GM03348 (cell line): ENCODE measurements at places on chromosomes 16 and 17.
A peak's percentile ranks its signal among the peaks of the same experiment; 100 is the strongest.

GRCh38 chr17:73307130-73307529 lies 4.7 kb downstream of the CDC42EP4 start:
- no peak for DNase-seq

DNA sequence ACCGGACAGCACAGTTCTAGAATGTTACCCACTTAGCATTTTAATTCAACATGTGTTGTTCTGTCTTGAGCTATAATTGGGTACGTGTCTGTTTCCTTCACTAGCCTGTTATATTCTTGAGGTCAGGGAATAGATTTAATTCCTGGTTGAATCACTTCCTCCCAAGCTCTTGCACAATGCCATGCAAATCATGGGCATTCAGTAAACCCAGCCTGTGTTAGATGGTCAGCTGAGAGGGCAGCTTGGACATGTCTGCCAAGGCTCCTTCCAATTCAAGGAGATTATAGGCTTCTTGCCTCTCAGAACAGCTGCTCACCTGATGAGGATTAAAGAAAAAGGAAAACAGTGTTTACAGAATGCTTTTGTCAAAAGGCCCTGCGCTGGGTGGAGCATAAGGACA lies 12.6 kb downstream of the C1QTNF1 start:
- DNase-seq: peak; percentile 88

DNA sequence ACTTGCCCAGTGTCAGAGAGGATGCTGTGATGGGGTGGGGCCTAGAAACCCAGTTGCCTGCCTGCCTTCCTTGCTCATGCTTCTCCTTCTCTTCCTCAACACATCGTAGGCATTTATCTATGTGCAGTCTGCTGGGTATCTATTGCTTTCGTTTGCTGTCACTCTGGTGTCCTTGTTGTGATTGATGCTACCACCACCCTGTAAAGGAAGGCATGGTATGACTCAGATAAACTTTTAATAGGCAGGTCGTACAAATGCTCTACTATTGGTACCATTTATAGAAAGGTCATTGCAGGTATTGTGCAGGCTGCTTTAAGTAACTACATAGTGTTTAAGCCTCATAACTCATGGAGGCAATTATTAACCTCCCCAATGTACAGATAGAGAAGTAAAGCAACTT lies 368.9 kb downstream of the UTP18 start:
- no peak for DNase-seq

- no peak for DNase-seq
Observed at GRCh38 chr16:85057212-85057889, 29.8 kb downstream of the KIAA0513 start.

DNA sequence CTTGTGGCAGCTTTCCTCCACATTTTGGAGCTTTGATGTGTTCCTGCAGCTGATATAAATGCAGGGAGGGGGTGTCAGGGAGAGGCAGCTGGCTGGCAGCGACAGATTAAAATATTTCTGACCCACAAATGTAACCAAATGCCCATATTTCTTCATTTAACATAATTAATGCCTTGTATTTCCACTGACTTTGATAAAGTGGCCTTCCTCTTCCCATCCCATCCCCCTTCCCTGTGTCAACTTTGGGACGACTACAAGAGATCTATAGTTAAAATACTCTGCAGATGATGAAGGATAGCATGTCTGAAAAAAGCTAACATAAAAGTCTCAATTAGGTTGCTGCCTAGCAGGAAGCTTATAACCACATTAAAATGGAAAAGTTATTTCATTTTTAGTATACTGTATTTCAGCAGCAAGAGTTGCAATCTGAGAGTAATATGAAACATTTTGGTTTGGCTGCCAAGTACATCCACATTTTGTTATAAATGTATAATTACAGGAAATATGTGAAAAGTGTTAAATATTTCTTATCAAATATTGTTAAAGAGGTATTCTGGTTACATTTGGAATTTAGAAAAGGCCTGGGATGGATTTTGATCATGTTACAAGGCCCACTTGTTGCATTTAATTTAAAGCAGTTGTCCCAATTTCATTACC lies 238.7 kb upstream of the TBX2 start:
- DNase-seq: no peak

DNA sequence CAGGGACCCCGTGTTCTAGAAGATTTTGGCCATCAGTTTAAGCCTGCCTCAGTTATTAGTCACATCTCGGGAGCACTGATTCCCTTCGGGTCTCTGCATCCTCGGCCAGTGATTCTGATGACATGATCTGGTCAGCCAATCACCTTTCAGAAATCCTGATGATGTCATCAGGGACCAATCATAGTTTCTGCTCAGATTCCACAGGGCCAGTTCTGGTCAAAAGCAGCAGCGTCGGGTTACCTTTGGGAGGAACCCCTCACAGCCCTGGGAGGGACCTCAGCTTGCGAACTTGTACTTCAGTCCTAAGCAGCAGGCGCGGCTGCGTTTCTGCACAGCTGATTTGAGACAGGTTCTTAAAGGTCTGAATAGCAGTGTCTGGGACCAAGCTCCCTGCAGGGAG lies 13.9 kb downstream of the KDM8 start:
- peak; percentile 33 for DNase-seq

DNA sequence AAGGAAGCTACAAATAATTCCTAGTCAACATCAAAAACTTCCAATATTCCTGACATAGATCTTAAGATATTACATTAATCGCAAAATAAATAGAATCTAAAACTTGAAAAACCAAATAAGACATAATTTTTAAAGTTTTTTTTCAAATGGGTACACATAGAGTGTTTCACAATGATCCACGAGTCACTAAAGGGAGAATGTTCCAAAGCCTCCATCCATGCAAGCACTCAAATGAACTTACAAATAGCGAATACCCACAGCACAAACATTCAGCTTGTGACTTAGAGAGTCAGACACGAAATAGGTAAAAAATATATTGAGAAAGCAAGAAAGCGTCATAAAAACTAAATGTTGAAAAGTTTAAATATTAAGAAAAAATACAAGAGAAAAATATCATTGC lies 65.7 kb downstream of the CEP112 start:
- DNase-seq: peak; percentile 9

DNA sequence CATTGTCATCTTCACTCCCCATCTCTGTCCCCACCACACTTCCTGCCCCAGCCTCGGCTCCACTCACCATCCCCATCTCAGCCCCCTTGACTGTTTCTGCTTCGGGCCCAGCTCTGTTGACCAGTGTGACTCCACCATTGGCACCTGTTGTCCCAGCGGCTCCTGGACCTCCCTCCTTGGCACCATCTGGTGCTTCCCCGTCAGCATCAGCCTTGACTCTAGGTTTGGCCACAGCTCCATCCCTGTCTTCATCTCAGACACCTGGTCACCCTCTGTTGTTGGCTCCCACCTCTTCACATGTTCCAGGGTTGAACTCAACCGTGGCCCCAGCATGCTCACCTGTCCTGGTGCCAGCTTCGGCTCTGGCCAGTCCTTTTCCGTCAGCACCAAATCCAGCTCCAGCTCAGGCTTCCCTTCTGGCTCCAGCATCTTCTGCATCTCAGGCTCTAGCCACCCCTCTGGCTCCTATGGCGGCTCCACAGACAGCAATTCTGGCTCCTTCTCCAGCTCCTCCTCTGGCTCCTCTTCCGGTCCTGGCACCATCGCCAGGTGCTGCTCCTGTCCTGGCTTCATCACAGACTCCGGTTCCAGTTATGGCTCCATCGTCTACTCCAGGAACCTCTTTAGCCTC lies 24.4 kb upstream of the PHKG2 start:
- no peak for DNase-seq

GRCh38 chr16:89026121-89026612 lies 49.2 kb upstream of the CBFA2T3 start:
- DNase-seq: no peak

- no peak for DNase-seq
Observed at GRCh38 chr17:78449983-78450595, 71.6 kb downstream of the PGS1 start.

GRCh38 chr17:20202141-20202621 lies 193.0 kb downstream of the SPECC1 start:
- no peak for DNase-seq

- no peak for DNase-seq
Observed at GRCh38 chr16:28543072-28543471, 4.3 kb upstream of the NUPR1 start.

DNA sequence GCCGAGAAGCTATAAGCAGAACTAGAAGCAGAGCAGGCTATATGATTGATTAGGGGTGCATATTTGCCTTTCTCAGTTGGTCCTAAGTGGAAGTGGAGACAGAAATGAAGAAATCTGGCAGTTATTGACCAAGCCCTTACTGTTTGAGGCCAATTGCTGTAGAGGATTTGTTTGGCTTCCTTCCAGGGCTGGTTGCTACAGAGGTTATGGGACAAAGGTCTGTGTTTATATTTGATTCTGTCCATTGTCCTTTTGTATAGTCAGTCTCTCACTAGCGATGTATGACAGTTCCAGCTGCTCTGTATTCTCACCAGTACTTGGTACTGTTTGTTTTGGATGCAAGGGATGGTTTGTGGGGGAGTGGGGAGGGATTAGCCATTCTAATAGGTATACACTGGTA lies 7.3 kb upstream of the ALOX15 start:
- no peak for DNase-seq

DNA sequence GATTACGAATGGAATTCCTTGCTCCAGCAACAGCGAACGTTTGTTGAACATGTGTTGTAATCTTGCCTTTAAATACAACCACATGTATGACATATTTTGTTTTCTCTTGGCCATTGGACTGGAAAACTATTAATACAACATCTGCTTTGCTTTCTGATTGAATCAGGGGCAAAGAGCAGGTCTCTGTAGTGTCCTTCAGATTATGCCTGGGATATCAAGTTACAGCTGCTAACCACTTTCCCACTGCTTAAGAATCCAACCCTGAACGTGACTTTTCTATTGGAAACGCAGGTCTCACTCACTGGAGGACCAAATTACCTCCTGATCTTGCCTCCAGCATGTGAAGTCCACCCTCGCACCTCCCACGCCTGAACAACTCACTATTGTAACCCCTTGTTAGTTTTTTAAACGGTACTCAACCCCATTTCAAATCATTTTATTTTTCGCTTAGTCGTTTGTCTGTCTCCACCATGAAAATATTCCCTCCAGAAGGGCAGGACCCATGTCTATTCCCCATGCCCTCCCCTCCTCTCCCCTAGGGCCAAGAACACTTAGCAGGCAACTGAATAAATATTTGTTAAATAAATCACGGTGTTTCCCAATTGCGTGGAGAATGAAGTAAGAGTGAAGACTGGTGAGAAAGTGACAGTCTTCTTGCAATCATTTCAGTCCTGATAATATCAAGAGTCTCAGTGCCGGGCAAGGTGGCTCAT lies 57.4 kb upstream of the MRTFB start:
- peak; percentile 69 for DNase-seq

GRCh38 chr16:14434860-14435259 lies 195.2 kb downstream of the PARN start:
- no peak for DNase-seq

GRCh38 chr17:83086199-83086880 lies 6.9 kb downstream of the METRNL start:
- DNase-seq: no peak

DNA sequence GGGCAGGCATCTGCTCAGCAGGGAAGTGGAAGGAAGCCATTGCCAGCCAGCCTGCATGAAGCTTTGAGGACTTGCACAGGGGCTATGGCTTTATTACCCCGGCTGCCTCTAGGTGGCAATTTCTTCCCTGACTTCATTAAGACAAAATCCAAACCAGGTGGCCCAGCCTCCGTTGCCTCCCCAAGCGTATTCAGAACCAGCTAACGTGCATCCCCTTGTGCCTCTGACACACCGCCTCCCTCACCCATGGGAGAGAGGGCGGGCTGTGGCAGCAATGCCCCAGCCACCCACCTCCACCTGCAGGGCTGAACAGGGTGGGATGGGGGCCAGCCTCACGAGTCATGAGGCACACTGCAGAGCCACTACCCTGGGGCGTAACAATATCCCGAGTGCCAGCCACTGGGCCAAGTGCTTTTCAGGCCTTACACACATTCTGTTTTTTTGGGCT lies 6.8 kb downstream of the KIFC3 start:
- DNase-seq: peak; percentile 59

GRCh38 chr17:80930335-80931279 lies 61.0 kb upstream of the CHMP6 start:
- no peak for DNase-seq
